ENCODE measurements at places on chromosomes 7 and 10. TPM values are rescaled to one million over a fixed set of nuclear protein-coding genes. Genes with fewer than 3 reads are reported as not detected.

DNA sequence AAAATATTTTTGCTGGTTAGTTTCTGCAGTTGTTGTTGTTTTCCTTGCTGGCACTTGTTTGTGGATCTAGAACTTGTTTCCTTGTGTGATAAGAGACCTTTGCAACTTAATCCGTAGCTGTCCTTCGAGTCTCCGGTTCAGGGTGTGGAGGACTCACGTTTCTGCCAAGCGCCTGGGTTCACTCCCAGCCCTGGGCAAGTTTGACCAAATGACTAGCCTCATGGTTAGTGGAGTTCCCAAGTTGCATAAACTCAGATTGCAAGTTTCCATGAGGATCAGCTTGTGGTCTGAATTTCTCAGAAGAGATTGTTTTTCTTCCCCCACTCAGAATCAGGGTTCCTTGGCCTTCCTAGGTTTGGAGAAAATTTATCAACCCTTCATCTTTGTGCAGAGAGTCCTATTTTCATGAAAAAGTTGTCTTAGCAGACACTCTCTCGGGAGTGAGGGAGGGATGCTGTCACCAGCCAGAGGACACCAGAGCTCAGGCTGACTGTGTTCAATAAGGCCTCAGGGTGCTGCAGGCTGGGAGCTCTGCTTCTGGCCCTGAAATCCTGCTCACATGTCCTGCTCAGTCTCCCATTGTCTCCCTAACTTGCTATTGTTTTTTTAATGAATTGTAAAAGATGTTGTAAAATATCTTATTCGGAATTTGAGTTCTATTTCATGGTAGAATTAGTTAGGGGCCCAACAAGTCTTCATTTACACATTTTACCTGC lies 377.7 kb upstream of the KLF6 start:
- no peak overlapping the region for H3K4me3 ChIP-seq
- DNase-seq, result no peak
- no peaks in the 10 kb centered on the region for H3K36me3 ChIP-seq
- peaks cover 3% of the 10 kb centered on the region for H3K4me1 ChIP-seq
- peaks cover 8% of the 10 kb centered on the region for H3K27me3 ChIP-seq

DNA sequence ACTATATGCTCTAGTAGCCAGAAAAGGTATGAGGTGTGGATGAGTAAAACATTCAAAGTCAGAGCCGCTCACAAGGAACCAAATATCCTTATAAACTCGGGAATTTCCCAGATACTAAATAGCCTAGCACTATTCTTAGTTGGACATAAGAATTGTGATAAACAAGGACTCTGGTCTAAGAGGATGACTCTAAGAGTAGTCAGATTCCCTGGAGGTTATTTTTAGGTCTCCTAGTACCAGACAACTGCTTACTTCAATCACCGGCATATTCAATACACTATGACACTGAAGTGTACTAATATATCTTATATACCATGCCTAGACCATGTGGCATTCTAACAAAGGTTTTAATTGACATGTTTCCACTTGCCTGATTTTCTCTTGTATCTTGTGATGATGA lies 56.5 kb downstream of the LMBR1 start:
- H3K27me3 ChIP-seq, result no peaks in the 10 kb centered on the region
- peaks cover 15% of the 10 kb centered on the region for H3K36me3 ChIP-seq
- DNase-seq, result no peak
- no peak overlapping the region for H3K27ac ChIP-seq
- no peak overlapping the region for H3K4me3 ChIP-seq

DNA sequence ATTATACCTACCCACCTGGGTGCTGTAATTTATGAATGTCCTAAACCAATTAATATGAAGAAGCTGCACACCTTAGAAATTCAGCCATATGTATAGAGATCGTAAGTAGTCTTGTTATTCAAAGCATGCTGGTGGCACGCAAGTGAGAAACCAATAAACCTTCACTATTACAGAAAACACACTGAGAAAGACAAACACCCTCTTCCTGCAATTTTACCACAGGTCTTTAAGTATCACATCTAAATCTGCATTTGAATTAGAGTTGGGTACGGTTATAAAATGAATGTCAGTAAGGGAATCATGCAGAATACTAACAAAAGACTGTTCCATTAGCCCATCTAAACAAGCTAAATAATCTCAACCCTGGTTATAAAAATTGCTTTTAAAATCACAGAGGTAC lies 33.8 kb downstream of the CCNJ start:
- H3K4me3 ChIP-seq, result no peak overlapping the region
- no peak for DNase-seq
- no peaks in the 10 kb centered on the region for H3K27me3 ChIP-seq
- H3K27ac ChIP-seq, result no peak overlapping the region

DNA sequence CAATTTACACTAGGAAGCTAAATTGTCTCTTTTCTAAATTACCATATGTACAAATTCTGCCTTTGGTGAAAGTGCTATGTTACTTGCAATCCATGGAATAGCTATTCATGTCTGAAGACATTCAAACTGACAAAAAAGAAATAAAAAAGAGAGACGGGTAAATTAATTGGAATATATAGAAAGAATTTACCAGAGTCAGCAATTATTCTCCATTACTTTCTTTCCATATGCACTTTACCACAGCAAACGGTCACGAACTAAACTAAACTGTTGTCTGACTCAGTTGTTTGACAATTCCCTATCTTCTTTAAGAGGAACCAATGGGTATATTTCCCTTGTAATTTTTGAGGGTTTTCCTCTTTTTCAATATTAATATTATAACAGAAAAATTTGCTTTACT lies 85.7 kb downstream of the HOXA1 start:
- H3K4me1 ChIP-seq, result no peaks in the 10 kb centered on the region
- H3K27me3 ChIP-seq, result peaks cover 1% of the 10 kb centered on the region
- no peak overlapping the region for H3K27ac ChIP-seq
- no peak for DNase-seq
- no peaks in the 10 kb centered on the region for H3K36me3 ChIP-seq

- peaks cover 76% of the 10 kb centered on the region for H3K36me3 ChIP-seq
- H3K27ac ChIP-seq, result no peak overlapping the region
- H3K4me1 ChIP-seq, result peaks cover 33% of the 10 kb centered on the region
- H3K4me3 ChIP-seq, result no peak overlapping the region
- no peaks in the 10 kb centered on the region for H3K27me3 ChIP-seq
These were observed 22.8 kb downstream of the DNAJB6 start for GRCh38 chr7:157359581-157359980.

DNA sequence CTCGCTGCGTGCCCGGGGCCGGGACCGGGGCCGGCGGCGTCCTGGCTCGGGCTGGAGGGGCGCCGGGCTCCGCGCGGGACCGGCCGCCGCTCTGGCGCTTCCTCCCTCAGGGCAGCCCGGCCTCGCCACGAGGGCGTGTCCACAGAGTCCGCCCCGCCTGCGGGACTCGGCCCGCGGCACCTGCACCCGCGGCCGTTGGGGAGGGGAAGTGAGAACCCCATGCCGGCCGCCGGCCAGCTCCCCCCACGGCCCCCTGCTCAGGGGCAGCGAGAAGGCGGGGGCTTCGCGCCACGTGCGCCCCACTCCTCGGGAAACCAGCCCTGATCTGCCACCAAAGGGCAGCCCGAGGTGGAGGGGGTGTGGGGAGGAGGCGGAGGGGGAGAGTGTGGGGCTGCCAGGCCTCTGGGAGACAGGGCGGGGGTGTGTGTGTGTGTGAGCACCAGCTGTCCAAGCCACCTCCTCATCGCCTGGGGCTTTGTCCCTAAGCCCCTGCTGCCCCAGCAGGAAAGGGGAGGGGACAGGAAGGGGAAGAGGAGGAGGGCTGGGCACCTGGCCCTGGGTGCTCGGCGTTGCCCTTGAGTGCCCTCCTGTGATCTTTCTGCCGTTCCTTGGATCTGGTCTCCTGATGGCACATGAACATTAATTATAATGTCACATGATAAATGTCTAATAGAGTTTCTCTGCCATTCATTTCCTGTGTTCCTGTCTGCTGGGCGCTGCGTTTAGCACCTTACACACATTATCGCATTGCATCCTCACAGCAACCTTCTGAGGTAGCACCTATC lies at the start of gene PIK3AP1:
Gene PIK3AP1 (minus strand): TSS at position 93 of the 785 bp plus-strand sequence. CDS start 120 bp downstream, outside the sequence.
- H3K36me3 ChIP-seq, result peaks cover 3% of the 10 kb centered on the region
- peak; percentile 28 for DNase-seq
- H3K4me3 ChIP-seq, result peak within 1 kb of the TSS; percentile 91
- H3K27ac ChIP-seq, result peak within 1 kb of the TSS; percentile 74

Gene GALNT17
- not detected for total RNA-seq

Gene GATA3
- 293 TPM for total RNA-seq
